MM.1S (cell line): ENCODE measurements at places on chromosomes 11 and 22.
A peak's percentile ranks its signal among the peaks of the same experiment; 100 is the strongest.

- peaks cover 37% of the 10 kb centered on the region for H3K4me1 ChIP-seq
- peak overlapping the region; percentile 90 for H3K27ac ChIP-seq
- DNase-seq = peak; percentile 89
Observed at GRCh38 chr22:39144101-39144767, 8.2 kb downstream of the CBX7 start.

DNA sequence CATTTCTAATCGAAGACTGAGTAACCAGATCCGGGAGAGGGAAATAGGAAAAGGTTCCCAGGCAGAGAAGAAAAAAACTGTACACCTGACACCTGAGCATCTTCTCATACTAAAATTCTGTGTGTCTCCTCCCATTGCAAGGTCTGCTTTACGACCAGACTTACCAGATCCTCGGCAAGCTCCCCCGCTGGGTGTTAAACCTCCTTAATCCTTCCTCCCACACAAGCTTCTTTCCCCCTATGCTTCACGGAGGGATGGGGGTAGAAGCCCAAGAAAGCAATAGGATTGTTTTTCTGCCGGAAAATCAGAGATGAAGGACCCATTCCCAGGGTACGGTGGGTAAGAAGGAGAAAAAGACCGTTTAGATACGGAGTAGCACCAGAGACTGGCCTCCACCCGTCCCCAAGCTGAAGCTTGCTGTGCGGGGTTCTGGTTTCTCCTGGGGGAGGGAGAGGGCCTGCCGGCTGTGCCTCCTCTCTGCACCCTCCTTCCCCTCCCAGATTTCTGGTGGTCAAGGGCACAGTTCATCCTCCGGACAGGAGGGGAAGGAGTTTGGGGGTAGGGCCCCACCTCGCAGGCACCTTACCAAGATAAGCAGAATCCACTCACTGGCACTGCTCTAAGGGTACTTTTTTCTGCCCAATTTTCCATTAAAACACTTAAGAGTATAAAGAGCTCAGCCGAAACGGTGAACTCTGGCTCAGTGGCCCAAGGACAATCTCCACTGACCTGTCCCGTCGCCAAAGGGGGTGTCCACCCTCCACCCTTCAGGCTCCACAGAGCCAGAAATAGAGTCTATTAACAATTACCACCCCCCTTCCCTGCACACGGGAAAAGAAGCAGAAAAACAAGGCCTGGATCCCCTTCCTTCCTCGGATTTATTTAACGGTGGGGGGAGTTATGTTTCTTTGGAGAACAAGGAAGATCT is 1.2 kb downstream of the TOB2 start:
- peak overlapping the region; percentile 71 for H3K4me3 ChIP-seq
- DNase-seq = peak; percentile 47
- H3K4me1 ChIP-seq = peaks cover 3% of the 10 kb centered on the region; the same call in 1 of the 2 replicates
- H3K27ac ChIP-seq = peak overlapping the region; percentile 97; the same call in 1 of the 2 replicates

DNA sequence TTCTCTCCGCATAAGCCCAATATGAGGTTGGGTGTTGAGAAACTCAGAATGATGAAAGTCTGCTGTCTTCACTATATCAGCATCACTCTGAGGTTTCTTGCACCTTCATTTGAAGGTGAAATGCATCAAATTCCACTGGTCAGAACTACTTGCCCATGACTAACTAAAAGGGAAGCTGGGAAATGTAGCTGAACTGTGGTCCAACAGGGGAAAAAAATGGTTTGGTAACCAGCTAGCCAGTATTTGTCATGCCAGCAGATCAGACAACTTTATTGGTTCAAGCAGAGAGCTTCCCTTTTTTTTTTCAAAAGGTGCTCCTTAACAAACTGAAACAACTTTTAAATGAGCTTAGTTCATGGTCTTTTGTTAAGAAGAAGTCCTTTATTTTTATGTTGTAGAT is 14.2 kb upstream of the PIK3C2A start:
- DNase-seq = no peak
- no peak overlapping the region for H3K4me3 ChIP-seq
- no peaks in the 10 kb centered on the region for H3K4me1 ChIP-seq

DNA sequence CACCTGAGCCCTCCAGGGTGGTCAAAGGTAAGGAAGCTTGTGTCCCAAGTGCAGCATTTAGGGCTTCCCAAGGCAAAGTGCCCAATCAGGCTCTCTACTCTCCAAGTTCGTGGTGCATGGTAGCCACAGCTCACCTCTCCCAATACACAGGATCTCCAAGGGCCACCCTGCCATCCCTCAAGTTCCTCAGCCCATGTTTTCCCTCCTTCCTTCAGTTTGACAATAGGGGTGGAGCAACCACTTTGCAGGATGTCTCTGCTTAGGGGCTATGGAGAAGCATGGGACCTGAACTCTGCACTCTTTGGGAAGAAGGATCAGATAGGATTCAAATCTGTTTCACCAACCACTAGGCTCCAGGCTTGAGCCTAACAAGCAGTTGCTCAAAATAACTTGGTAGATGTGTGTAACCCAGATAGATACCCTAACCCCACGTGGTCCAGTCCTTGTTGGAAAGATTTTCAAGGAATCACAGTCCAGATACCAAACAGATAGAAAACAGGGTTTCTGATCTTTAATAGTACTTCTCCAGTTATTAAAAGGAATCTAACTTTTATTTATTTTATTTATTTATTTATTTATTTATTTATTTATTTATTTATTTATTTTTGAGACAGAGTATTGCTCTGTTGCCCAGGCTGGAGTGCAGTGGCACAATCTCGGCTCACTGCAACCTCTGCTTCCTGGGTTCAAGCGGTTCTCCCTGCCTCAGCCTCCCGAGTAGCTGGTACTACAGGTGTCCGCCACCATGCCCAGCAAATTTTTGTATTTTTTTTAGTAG is 248.1 kb downstream of the CTTN start:
- H3K36me3 ChIP-seq = no peaks in the 10 kb centered on the region
- no peak overlapping the region for H3K4me3 ChIP-seq
- no peak overlapping the region for H3K27ac ChIP-seq
- no peak for DNase-seq
- peaks cover 60% of the 10 kb centered on the region for H3K27me3 ChIP-seq
- H3K4me1 ChIP-seq = no peaks in the 10 kb centered on the region

GRCh38 chr11:36743039-36743438 is 145.0 kb upstream of the RAG2 start:
- H3K27me3 ChIP-seq = no peaks in the 10 kb centered on the region
- no peaks in the 10 kb centered on the region for H3K4me1 ChIP-seq
- DNase-seq = no peak
- H3K4me3 ChIP-seq = no peak overlapping the region

DNA sequence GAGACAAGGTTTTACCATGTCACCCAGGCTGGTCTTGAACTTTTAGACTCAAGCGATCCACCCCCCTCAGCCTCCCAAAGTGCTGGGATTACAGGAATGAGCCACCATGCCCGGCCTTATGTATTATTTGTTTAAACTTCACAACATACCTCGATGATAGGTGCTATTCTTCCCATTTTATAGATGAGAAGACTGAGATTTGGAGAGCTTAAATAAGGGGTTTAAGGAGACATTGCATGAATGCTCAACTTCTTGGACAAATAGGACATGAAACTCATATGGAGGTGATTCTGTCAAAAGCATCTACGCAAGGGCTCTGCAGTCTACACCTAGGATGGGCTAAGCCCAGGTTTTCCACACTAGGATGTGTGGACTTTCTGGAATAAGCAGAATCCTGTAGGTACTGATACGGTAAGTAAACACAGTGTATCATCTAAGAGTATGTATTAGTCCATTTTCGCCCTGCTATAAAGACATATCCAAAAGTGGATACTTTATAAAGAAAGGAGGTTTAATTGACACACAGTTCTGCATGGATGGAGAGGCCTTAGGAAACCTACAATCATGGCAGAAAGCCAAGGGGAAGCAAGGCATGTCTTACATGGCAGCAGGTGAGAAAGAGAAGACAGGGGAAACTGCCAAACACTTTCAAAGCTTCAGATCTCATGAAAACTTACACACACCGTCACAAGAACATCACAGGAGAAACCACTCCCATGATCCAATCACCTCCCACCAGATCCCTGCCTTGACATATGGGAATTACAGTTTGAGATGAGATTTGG is 62.8 kb upstream of the CAPRIN1 start:
- peaks cover 8% of the 10 kb centered on the region; the same call in 1 of the 2 replicates for H3K27me3 ChIP-seq
- H3K4me3 ChIP-seq = no peak overlapping the region
- no peak overlapping the region for H3K27ac ChIP-seq
- H3K4me1 ChIP-seq = no peaks in the 10 kb centered on the region
- H3K36me3 ChIP-seq = no peaks in the 10 kb centered on the region
